ENCODE measurements at places on chromosomes 1 and 21.

DNA sequence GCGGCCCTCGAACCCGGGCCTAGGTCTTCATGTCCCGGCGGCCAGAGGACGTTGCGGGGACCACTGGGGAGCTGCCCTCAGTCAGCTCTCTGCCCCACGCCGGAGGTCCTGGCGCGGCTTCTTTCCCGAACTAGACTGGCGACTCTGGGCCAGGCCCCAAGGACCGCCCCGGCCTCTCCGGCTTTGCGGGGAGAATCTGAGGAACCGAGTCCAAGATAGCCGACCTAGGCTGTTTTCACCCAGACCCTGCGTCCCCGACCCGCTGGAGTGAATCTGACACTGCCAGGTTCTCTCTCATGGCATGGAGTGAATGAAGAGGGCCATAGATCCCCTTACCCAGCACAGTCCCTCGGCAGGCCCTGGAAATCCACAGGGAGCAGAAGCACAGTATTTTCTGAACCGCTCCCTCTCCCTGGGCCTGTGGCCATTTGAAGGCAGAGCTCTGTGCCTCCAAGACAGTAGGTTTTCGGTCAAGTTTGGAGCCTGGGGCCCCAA lies 9.9 kb upstream of the BARHL2 start:
- no peak for DNase-seq

DNA sequence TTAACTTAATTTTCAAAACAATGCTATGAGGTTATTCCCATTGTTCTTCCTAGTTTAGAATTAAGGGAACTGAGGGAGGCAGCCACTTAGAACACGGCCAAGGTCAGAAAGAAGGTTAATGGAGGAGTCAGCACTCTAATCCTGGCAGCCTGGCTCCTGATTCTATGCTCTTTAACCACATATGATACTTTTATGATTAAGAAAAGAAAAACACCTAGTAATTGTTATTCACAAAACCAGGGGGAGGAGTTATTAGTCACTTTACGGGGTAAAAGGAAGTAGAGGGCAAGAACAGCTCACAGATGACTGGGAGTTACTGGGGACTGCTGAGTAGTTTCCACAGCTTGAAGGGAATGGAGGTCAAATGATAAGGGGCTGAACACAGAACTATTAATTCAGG lies 38.6 kb downstream of the GADD45A start:
- DNase-seq, result no peak

DNA sequence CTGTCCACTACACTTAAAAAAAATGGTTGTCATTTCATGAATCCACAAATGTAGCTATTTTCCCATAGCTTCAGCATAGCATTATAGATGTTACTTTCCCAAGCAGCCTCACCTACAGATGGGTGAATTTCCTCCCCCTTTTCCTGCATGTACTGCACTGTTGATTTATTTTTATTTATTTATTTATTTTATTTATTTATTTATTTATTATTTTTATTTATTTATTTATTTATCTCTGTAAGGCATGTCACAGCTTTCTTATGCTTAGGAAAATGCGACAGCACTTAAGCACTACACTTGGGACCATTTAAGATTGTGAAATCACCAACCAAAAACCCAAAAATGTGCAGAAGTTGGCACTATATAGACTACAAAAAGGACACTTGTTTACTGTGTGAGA lies 4.9 kb downstream of the CD1A start:
- no peak for DNase-seq

DNA sequence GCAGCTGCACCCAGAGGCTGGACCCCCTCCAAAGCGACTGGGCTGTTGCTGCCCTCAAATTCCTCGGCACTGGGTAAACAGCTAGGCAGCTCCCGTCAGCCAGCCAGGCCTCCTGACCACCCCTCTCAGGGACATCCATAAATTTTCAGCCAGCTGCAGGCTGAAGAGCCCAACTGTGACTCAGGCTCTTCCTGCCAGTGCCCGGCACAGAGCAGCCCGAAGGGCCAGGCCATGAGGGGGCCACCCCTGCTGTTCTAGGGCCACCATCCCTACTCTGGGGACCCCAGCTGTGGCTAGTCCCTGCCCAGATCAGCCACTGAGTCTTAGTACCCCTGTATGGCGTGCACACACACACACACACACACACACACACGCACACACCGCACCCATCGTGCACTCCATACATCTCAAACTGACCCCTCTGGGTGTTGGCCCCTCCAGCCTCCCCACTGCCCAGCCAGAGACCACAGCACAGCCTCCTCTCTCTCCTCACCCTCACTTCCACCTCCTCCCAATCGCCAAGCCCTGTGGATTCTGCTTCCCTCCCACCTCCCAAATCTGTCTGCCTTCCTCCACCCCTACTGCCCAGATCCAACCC lies 6.2 kb upstream of the LAPTM5 start:
- no peak for DNase-seq

DNA sequence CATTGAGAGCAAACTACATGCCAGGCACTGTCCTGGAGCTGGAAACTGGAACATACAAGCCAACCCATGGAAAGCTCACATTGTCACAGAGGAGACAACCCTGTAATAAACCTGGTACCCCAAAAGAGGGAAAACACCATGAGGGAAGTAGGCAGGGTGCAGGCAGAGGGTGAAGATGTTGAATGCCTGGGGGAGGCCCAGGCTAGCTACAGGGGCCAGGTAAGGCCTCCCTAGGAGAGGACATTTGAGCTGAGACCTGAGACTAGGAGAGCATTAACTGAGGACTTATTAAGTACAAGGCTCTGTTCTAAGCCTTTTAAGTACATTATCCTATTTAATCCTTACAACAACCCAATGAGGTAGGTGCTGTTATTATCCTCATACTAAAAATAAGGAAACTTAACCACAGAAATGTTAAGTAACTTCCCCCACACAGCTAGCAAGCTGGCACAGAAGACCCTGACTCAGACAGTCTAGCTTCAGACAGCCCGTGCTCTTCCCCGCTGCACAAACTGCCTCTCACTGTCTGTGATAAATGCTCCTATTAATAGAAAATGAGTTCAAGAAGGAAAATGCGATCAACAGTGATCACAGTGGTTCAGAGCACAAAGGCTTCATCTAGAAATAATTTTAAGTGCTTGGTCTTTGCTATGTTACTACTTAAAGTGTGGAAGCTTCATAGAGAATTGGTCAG lies 41.8 kb downstream of the ZNF281 start:
- no peak for DNase-seq

DNA sequence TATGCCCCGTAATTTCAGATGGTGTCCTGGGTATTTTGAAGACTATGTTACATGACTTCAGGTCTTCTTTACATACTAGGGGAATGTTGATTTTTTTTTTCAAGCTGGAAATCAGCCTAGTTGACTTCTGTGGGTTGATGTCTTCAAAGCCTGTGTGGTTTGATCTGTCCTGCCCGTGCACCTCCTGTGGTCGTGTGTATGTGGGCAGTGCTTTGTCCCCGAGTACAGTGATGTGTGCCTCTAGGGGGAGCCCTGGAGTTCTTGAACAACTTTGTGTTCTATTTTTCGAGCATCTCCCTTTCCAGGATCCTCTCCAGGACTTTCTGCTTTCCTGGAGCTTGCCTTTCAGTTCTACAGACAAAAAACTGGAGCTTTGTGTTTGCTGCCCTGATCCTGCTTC lies 28.9 kb downstream of the OBSCN start:
- no peak for DNase-seq

DNA sequence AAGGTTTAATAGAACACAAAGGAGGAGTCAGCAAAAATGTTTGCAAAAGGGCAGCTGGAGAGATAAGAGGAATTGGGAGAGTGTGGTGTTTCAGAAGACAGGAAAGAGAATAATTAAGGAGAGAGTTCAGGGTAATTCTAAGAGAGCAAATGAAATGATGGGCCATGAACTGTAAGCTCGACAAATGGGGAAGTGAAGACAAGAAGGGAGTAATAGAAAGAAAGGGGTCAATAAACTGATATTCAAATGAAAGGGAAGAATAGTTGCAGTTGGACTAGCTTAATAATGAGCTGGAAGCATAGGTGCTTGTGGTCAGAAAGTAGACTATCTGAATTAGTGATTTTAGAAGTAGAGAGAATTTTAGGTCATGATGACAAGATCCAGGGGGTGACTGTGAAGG lies 15.6 kb upstream of the RNF220 start:
- no peak for DNase-seq

- DNase-seq, result no peak
Measured at GRCh38 chr1:42420911-42421585, 34.8 kb downstream of the ZMYND12 start.

GRCh38 chr21:41375875-41376274 lies 14.0 kb downstream of the MX2 start:
- DNase-seq, result no peak

GRCh38 chr1:64705591-64705990 lies 39.3 kb upstream of the RAVER2 start:
- DNase-seq, result no peak

DNA sequence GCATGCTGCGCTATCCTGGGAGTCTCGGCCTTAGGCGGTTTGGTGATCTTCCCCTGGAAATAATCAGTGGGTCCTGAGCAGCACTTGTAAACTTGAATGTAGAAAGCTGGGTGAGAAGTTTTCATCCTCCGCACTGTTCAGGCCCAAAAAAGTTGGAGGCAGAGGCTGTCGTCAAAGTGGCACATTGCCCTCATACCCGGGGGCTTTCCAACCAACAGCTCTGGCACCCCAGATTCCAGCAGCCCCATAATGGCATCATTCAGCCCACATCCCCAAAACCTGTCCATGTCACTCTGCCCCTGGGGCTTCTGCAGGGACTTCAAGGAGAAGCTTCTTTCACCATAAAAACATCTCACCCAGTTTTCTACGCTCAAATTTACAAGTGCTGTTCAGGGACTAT lies 59.3 kb downstream of the TOR1AIP2 start:
- DNase-seq, result no peak

DNA sequence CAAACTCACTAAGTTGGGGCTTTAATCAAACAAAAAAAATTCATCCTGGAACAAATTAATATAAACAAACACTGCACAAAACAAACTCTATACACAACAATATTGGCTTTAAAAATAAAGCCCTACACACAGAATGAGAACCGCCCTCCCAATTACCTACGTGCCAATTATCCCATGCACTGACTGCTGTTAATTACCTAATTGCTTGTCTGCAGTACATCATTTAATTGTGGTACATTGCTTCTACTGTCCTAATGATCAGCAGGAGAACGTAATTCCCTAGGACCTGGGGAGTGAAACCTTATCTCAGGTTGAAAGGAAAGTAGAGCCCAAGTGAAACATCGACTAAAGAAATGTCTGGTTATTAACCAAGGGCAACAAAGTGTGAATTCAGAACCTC lies 364.5 kb downstream of the KCNH1 start:
- no peak for DNase-seq

DNA sequence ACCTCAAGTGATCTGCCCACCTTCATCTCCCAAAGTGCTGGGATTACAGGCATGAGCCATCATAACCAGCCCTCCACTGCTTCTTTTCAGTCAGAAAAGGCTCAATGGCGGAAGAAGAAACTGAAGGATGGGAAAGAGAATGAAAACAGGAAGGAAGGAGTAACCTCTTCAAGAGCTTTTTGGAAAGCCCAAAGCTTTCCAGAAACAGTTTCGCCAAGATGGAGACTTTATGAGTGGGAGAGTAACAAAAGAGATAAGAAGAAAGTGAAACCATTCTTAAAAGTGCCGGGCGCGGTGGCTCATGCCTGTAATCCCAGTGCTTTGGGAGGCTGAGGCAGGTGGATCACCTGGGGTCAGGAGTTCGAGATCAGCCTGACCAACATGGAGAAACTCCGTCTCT lies 62.7 kb upstream of the NBL1 start:
- DNase-seq, result no peak

GRCh38 chr1:167518331-167518700 lies at the start of gene CD247:
CD247 (minus strand) TSS chr1:167518529; CDS start chr1:167518465, 64 bp downstream.
- peak; percentile 59 for DNase-seq

DNA sequence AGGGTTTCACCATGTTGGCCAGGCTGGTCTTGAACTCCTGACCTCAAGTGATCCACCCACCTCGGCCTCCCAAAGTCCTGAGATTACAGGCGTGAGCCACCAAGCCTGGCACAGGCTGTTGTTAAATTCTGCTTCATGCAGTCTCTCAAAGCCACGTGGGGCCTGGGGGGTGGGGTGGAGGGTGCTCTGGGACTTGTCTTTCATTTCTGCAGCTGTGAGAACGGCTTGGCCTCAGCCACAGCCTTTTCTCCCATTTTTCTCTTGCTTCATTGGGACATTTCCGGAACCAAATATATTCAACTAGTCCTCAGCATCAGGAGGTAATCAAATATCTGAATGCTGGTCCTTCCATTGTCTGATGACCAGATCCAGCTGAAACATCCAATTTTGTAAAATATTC lies 27.6 kb upstream of the KCNE2 start:
- DNase-seq, result no peak

DNA sequence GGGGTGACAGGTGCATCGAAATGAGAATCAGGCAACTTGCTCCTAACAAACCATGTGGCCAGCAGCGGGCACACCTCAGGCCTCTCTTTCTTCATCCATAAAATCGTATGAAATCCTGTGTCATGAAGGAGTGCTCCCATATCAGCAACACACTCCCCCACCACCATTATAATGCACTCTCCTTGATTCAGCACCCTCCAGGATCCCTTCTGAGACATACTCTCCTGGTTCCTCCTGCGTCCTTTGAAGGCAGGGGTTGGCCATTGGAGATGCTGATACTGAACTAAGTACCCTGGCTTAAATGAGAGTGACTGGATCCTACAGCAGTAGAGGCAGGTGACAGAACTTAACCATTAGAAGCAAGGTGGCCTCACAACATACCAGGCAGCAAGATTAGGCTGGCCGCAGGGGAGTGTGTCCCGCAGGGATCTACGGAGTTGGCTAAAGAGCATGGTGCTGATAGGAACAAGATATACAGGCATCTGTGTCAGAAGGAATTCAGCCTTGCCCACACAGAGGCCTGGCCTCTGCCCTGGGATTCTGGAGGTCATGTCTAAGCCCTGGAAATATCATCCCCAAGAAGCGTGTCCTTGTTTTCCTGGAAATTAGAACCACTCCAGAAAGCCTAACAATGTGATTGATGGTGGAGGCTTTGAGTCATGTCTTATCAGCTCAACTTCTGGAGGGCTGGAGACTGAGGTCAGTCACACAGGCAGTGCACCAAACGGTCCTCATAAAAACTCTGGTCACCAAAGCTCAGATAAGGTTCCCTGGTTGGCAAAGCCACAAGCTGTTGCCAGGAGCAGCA lies 16.8 kb downstream of the S100A7A start:
- DNase-seq, result no peak

- DNase-seq, result no peak
Measured at GRCh38 chr1:208835781-208836180, 591.6 kb upstream of the PLXNA2 start.

- no peak for DNase-seq
Measured at GRCh38 chr1:165876121-165876520, 48.7 kb downstream of the UCK2 start.

DNA sequence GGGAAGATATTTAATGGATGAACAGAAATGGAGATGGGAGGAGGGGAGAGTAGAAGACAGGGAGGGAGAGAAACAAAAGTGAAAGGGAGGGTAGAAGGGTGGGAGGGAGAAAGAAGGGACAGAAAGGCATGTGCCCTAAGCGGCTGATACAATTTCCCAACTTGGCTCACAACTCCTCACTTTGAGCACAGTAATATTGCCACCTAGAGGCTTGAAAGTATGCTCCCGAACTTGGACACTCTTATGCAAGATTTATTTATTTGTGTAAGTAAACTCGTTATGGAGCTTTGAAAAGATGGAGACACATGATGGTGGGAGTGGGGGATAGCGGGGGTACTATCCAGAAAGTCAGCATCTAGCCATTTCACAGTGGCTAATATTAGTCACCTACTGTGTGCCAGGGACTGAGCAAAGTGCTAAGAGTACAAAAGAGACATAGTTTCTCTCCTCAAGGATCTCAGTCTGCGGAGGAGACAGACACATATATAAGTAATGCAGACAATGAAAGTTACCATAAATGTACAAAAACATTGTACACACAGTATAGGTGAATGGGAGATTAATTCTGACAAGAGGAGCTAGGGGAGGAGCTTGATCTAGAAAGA lies 189.7 kb downstream of the SEC16B start:
- no peak for DNase-seq
